Effector memory CD8-positive, alpha-beta T cell (primary cell): ENCODE measurements at places on chromosomes 2 and 18.
A peak's percentile ranks its signal among the peaks of the same experiment; 100 is the strongest.

GRCh38 chr18:35592298-35592697 is 10.8 kb downstream of the GALNT1 start:
- no peak for DNase-seq

DNA sequence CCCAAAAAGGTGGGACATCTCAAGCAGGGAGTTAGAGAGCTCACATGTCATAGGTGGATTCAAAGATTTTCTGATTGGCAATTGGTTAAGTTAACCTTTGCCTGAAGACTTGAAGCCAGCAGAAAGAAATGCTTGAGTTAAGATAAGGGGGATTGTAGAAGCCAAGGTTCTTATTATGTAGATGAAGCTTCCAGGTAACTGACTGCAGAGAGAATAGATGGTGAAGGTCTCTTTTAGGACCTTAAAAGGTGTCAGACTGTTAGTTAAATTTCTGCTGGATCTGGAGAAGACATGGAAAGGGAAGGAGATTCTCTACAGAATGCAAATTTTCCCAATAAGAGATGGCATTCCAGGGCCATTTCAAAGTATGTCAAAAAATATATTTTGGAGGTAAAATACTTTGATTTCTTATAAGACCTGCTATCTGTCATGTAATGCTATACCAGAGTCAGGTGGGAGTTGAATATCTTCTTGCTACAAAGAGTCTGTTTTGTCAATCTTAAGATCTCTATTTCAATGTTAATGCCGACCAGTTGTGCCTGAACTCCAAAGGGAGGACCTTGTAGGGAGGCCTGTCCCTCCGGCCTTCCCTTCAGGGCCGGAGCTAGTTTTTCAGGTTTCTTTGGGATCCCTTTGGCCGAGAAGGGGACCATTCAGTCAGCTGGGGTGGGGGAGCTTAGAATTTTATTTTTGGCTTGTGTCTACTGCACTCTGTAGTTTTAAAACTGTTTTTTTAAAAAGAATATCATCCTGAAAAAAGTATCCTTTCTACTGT is 280.6 kb downstream of the PTGR3 start:
- no peak for DNase-seq

GRCh38 chr18:52764316-52764715 is 424.3 kb downstream of the DCC start:
- DNase-seq, result no peak

GRCh38 chr18:21267400-21267799 is 25.4 kb downstream of the GREB1L start:
- DNase-seq, result no peak

DNA sequence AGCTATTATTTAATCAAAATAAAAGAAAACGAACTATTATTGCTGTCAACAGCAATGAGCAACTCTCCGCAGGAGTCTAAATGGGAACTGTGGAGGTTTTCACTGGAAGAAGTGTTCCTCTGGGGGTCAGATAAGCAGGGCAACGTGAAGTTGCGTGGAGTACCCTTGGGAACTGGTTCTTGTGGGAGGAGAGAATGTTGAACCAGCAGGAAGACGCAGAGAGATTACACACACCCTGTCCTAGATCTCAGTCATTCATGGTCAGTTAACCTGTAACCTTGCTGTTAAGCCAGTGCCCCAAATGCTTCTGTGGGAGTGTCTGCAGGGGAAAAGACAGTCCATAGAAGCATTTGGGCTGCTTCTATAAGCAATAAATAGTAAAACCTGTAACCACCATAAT is 20.4 kb upstream of the CABLES1 start:
- DNase-seq, result no peak

DNA sequence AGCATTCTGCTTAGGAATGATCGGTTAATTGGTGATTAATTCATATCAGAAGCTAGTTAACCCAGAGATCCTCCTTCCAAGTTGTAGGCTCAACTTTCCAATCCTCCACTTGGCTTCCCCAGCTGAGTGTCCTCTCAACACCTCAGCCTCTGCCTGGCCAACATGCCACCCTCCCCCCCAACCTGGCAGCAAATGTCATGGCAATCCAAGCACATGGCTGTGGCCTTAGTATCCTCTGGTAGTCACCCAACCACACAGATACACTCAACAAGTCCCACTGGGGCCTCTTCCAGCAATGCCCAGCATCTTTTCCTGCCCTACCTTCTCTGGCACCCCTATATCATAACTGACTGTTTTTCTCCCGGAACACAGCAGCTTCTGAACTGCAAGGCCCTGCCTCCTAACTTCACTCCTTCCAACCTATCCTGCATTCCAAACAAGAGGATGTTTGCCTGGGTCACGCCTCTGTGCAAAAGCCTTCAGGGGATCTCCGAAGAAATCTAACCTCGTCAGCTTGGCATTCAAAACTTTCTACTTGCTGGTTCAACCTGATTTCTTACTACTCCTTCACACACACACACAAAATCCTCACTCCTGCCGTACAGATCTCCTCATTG is 195.0 kb downstream of the CYP26B1 start:
- no peak for DNase-seq

GRCh38 chr2:177187631-177188312 is 24.8 kb upstream of the HNRNPA3 start:
- no peak for DNase-seq

- no peak for DNase-seq
Observed at GRCh38 chr2:192025637-192026036, 169.1 kb downstream of the TMEFF2 start.

DNA sequence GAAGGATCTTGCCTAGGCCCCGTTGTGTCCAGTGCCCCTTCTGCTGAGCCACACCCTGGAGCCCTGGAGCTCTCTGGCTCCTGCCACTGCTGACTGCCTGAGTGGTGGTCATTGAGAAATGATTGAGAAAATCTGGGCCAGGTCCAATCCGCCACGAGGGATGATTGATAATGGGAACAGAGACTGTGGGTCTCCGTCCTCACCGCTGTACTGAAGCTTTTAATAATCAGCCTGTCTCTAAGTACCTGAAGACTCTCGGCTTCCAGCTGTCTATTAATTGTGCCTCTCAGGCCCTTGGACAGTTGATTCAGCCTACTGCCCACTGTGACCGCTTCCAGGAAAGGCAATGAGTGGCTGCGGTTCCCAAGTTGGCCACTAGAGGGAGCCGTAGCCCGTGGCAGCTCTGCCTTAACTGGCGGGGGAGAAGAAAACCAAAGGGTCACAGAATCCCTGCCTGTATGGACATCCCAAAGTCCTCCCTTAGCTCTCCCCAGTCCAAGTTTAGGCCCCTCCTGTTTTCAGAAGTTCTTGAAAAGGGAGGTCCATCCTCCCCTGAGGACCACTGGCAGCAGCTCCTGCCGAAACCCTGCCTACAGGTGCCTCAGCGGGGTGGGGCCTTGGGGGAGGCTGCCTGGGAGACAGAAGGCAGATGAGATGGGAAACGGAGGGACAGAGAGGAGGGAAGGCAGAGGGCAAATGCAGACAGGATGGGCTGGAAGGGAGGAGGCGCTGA is 213.6 kb downstream of the TNS1 start:
- DNase-seq, result peak; percentile 64

GRCh38 chr2:161415987-161416707 is at the start of gene TBR1:
Gene TBR1 (plus strand): TSS chr2:161416297. CDS start chr2:161416411, 114 bp downstream.
- no peak for DNase-seq

- DNase-seq, result no peak
Observed at GRCh38 chr2:232831496-232831895, 38.6 kb upstream of the SNORC start.

- DNase-seq, result no peak
Observed at GRCh38 chr2:215410932-215411285, 25.0 kb downstream of the FN1 start.

- no peak for DNase-seq
Observed at GRCh38 chr2:168530982-168531622, 75.0 kb downstream of the CERS6 start.

DNA sequence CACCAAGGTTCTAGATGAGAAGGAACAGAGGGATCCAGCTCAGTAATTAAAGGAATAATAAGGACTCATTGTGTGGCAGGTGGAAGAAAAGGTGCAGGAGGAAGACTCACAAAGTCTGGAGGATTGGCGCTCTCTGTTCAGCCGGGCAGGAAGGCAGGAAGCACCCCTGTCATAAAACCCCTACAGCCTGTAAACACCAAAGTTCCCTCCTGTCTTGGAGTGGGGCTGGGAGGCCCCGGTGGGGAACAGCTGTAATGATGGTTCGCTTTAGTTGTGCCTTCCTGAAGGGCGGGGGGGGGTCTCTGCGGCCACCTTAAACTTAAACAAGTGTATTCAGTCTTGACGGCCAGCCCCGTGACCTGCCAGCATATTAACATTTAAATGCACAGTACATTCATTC is 84.3 kb downstream of the GBX2 start:
- DNase-seq, result no peak

DNA sequence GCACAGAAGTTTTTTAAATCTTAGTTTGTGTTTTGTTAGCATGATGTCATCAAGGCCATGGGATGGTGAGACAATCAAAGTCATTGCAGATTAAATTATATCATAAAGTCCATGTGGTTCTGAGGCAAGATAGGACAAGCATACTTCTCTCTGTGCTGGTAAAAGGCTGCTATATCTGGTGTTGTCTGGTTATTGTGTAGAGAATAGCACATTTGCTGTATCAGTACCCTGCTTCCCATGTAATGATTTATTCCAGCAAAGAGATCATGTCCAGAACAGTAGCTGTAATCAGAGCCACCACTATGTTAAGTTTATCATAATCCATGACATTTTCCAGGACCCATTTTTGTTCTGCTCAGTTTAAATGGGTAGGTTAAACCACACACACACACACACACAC is 123.0 kb downstream of the TTC27 start:
- no peak for DNase-seq

DNA sequence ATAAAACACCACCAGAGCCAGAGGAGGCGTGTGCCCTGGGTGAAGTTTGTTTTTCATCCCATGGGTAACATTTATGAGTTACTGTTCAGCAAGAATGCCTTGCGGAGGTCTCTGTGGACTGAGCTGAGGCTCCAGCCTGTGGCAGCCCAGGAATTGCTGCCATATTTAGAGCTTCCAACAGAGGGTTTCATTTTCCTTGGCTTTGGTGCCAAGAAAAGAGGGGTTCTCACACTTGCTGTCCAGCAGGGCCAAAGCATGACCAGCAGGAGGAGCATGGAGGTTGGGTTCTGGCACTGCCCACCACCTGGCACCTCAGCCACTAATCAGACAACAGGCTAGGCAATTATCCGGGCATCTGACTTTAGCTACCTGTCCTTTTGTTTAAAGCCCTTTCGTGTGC is 36.7 kb downstream of the EPAS1 start:
- no peak for DNase-seq

- DNase-seq, result no peak
Observed at GRCh38 chr18:48841381-48842258, 109.1 kb downstream of the SMAD7 start.

GRCh38 chr2:65232636-65233035 is 5.0 kb downstream of the ACTR2 start:
- DNase-seq, result no peak

DNA sequence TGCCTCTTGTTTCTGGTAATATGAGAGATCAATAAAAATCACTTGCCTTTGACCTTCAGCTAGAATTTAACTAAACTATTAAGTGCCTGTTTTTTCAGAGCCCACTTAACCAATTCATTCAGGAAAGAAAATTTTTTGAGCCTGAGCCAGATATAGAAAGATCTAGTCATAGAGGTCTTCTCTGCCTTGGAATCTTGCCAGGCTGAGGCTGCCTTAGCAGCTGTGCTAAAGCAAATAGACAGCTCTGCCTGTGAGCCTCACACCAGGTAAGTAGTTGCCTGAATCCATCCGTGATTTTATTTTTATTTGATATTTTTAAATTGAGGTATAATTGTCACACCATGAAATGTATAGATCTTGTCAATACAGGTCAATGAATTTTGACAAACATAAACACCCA is 27.4 kb downstream of the EVX2 start:
- DNase-seq, result no peak

DNA sequence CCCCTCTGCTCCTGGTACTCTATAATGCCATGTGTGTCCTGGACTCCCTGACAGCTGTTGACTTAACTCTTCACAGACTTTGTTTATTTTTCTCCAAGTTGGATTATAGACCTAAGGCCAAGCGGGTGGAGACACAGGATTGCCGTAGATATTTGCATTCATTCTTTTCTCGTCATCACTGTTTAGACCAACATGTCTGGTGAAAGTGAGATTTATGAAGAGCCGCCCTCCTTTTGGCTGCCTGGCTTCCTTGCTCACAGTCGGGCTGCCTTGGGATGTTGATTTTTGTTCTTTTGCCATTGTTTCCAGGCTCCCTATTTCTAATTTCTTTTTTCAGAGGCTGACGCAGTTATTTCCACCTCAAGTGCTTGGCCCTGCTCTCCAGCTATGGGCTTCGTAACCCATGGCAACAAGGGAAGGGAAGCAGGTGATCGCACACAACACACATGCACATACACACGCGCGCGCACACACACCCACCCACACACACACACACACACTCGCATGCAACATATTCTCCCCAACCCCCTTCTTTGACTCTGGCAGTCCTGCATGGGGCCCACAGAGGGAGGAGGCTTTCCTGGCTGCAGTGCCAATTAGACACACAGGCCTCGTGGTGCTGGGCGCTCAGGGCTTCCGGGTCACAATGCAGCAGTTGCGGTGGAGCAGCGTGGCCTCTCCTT is 296.5 kb downstream of the MTX2 start:
- DNase-seq, result no peak

GRCh38 chr18:32798209-32798960 is 25.6 kb upstream of the KLHL14 start:
- DNase-seq, result no peak

DNA sequence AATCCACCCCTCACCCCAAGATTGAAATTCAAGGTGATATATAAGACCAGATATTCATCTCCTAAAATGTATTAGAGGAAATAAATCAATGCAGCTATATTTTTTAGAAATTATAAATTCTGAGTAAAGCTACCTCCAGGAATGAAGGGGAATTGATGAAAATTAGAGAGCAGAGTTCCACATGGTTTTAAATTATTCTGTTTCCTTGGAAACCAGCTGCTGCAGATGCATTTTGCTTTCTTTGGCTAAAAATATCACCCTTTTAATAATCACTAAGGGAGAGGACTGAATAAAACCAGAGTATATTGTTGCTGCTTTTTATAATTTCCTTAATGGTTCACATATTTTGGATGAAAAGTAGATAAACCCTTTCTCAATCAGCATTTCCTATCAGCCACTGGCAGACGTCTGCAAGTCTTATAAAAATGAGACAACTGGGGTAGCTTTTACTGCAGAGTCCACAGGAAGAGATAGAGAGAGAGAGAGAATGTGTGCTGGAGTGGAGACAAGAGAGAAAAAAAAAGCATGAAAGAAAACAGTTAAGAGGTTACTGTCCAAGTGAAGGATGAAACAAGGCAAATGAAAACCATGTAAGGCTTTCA is 2.0 kb downstream of the CSRNP3 start:
- DNase-seq, result no peak

DNA sequence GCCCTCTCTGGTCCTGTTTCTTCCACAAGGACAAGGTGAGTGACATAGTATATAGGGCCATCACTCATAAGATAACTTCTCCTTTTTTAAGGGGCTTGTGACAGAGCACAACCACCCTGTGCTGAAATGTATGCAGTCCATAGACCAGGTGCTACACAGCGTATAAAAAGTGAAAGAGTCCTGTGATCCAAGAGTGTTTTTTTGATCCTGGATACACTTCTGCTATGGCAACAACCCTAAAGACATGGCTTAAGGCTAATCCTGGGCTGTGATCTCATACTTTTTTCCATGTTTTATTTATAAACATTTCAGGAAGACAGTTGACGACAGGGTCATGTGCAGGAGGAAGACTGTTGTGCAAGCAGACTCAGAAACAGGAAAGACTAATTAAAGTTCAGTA is 400.5 kb upstream of the TCF4 start:
- no peak for DNase-seq
